GM13977 (cell line): ENCODE measurements at places on chromosomes 1 and 21.

DNA sequence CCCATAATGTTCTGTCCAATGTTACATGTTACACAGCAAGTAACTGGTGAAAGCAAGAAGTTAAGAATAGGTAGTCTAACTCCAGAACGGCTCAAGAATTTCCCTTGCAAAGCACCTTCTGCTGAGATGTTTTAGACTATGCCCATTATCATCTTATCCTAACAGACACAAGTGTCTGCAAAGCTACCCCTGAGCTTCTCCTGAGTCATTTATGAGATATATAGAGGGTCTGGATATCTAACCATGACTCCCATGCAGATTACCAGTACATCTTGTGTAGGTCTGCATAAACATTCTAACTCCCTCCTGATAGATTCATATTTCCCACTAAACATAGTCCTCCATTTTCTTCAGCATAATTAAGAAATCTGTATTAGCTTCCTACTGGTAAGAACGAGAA, 171.7 kb downstream of the COQ8A start:
- DNase-seq, result no peak

DNA sequence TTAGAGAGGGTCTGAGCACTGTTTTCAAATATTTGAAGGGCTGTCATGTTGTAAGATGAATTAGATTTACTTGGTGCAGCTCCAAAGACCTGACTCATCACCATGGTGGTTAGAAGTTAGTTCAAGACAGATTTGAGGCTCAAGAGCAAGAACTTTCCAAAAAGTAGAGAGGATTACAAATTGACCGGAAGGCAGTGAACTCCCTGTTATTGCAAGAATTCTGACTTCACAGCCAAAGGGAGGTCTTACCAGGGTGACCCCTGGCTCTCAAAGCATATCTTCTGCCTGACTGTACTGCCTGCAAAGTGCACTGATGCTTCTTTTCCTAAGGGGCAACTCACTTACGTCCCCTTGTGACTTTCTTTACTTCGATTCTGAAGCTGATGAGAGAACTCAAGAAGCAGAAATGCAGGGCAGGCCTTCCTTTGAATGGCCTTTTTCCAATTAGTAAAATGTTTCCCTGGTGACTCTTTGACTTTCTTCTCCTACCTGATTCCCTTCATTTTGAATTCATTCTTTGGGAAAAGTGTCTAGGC, 86.4 kb downstream of the NAV1 start:
- DNase-seq, result no peak

DNA sequence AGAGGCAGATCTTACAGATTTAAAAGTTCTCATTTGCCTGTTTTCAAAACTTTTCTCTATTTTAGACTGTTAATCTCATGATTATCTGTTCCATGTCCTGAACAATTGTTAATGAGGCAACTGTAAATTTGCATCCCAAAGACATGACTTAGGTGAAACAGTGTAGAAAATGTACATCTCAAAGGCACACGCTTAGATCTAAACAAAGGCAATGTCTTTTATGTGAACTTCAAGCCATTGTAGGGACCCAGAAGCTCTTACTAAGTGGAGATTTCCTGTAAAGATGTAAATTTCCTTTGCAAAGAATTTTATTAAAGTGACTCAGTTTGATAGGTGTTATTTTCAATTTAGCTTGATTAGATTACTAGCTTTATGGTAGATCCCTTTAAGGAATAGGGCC, 125.2 kb upstream of the F3 start:
- DNase-seq, result no peak

DNA sequence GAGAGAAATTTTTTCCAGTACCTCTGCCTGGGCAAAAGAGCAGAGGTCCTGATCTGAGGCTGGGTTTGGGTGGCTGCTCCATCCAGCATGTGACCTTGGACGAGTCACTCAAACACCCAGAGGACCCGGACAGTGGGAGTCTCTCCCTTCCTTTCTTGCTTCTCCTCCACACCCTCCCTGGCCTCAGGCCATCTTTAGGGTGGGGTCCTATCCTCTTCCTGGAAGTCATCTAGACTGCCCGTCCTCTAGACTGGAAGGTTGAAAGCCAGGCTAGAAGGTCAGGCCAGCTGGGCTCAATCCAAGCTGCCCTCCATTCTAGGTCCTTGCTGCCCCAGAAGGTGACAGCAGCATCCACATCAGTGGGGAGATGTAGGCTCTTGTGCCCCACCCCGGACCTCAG, 599.5 kb downstream of the MATN1 start:
- no peak for DNase-seq

DNA sequence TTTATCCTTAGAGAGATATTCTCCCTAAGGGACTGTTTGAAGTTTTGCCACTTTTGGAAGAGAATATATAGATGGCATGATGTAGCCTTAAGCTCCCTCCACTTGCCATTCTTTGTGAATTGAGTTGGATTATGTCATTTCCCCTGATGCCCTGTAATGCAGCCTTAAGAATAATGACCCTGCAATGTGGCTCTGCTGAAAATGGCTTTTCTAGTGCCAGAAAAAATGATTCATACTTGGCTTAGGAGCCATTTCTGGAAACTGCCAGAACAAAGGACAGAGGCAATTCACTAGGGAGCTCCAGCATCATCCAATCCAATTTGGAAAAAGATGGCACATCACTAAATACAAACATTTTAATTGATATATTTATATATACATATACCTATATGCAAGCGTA, 265.3 kb downstream of the SPATA17 start:
- no peak for DNase-seq

- no peak for DNase-seq
These were observed 1656.0 kb downstream of the MRPL39 start for GRCh38 chr21:23951251-23951650.
